Activated naive CD4-positive, alpha-beta T cell (primary cell): ENCODE measurements at places on chromosomes 3 and 15.
A peak's percentile ranks its signal among the peaks of the same experiment; 100 is the strongest.

DNA sequence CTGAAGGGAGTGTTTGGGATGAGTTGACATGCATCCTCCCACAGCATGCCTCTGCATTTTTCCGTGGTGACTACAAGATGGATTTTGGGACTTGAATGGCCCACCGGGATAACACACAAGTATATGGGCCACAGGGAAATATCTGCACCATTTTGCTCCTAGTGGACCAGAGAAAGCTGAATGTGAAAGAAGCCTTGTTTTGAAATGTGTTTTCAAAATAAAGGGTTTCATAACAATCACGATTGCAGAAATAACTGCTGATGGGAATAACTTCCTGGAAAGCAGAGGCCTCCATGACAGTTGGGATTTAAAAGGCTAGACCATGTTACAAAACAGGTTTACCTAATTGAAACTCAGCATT, 77.5 kb upstream of the PRR23C start:
- DNase-seq: no peak

- no peak for DNase-seq
These were observed 195.6 kb downstream of the XXYLT1 start for GRCh38 chr3:195075199-195075940.

DNA sequence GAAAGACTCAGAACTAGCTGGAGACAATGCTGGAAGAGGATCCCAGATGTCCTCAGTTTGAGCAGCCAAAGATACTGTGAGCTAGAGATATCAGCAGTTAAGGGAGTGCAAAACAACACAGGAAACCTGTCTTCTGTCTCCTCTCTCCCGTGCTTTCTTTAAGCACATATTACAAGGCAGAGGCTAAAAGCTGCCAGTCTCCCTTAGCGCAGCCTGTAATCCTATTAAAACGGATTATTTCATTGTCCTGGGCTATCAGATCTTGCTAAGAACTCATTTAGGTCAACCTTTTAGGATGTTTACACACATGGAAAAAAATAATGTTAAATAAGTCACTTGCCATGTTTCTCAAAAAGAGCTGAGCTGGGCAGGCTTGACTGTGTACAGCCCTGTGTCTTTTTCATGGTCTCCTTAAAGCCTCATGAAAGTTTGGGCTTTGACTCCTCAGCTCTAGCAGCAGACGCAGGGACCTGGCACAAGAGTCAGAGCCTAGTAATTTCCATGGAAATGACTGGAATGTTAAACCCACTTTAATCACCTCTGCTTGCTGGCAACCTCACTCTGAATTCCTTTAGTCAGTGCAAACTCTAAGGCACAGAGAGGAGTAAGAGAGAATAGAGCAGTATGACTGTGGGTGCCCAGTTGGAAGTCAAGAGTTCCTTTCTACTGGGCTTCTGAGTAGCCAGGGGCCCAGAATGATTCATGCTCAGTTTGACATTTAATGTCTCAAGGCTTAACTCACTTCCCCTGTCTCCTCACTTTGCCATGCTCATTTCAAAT, 491.9 kb downstream of the NTRK3 start:
- DNase-seq: no peak

DNA sequence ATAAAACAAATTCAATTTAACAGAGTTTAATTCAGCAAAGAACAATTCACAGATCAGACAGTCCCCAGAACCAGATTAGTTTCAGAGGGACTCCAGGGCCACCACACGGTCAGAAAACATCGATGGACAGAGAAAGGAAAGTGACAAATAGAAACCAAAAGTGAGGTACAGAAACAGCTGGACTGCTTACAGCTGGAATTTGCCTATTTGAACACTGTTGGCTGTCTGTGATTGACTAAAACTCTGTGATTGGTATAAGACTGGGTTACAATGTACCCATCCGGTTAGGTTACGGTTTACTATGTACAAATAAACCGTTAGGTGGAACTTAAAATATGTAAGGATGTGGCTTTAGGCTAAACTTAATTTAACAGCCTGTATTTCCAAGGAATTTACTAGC, 30.3 kb downstream of the MOBP start:
- no peak for DNase-seq

DNA sequence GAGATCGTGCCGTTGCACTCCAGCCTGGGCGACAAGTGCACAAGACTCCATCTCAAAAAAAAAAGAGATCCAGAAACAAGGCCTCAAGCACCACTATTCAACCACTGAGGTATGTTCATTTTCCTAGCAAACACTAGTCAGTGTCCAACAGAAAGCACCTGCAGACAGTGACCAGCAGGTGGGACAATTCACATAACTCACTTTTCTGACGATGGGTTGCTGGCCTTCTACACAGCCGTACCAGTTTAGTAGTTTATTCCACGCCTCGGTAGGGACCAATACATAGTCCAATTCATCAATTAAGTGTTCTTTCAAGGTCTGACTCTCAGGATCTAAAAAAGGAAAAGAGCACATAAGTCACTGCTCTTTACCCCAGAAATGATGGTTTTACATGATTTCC, 12.4 kb downstream of the USP4 start:
- no peak for DNase-seq

DNA sequence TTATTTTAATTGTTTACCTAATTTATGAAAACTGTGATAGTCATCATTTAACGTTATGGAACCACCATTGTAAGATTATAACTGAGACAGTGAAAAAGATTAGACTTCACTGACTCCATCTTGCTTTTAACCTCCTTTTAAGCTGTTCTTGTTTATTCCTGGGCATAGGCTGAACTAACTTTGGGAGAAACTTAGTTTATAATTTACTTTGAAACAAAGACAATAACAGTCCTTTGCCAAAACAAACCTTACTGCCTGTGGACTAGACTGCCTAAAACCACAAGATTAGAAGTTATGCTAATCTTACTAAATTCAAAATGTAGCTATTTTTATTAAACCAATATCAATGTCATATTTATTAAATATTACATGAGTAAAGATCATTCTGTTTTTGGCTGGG, 44.3 kb upstream of the TMEM45A start:
- no peak for DNase-seq

GRCh38 chr3:17151598-17152373, 267.0 kb downstream of the PLCL2 start:
- peak; percentile 29 for DNase-seq

DNA sequence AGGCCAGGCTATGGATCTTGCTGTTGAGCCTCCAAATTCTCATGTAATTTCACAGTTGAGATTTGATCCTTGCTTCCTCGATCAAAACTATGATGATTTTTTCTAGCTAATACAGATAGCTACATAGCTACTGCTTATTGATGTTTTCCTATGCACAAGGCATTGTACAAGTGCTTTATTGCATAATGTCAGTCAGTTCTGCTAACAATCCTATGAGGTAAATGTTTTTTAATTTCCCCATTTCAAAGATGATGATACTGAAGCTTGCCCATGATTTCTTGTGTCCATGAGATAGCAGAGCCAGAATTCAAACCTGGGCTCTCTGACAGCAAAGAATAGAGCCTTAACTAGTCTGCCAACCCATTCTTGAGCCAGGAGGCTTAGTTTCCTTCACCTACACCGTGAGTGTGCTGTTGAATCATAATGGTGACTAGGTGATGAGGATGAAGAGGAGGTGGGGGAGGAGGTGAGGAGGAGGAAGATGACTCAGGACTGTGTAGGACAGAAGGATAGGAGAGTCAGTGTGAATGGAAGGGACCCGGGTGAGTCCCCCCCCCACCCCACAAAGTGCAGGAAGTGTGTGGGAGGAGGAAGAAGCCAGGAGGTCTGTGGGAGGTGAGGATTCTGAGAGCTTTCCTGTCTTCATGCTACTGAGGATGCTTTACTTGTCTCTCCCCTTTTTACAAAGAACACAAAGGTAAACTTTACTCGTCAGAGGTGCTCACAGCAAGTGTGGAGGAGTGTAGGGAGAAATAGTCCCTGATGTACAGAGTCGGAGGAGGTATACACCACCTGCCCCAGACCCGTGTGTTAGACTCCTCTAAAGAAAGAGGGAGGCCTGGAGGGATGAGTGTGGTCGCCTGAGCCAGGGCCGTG, 3.6 kb downstream of the TAGLN3 start:
- DNase-seq: no peak

- no peak for DNase-seq
These were observed 8.0 kb upstream of the MESP2 start for GRCh38 chr15:89768071-89768500.

GRCh38 chr3:61008153-61008997, 242.9 kb downstream of the FHIT start:
- no peak for DNase-seq

- DNase-seq: no peak
These were observed 16.4 kb upstream of the GNAT1 start for GRCh38 chr3:50174947-50175524.

- no peak for DNase-seq
These were observed 26.1 kb downstream of the TGFBR2 start for GRCh38 chr3:30632521-30632920.

DNA sequence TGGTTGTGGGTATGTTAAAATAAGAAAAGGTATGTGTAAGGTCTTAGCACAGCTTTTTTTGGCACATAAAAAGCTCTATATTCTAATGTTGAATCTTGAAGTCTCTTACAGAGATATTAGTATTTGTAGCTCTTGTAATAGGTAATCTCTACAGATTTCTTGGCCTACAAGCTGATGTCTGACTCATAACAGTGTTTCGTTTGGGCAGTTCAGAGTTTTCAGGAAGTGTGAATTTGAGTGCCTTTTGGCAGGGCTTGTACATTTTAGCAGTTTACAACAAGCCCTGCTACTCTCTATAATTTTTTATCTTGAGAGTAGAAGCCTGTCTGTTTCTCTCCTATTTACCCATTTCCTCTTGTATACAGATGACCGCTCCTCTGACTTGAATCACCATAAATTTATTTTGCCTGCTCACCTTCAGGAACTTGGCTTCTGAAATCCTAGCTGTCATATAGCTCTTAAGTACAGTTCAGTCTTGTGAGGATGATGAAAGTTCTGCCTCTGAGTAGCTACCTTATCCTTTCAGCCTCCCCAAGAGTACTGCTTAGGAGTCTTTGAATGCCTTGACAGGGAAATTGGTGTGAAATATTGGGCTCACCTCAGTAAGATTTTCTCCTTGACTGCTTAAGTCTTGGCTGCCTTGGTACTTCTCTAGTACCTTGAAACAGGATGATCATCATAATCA, 419.9 kb upstream of the RARB start:
- DNase-seq: no peak

- no peak for DNase-seq
These were observed 45.4 kb upstream of the PLXNA1 start for GRCh38 chr3:126937533-126937932.

GRCh38 chr15:93118904-93119303, 29.9 kb upstream of the RGMA start:
- no peak for DNase-seq

DNA sequence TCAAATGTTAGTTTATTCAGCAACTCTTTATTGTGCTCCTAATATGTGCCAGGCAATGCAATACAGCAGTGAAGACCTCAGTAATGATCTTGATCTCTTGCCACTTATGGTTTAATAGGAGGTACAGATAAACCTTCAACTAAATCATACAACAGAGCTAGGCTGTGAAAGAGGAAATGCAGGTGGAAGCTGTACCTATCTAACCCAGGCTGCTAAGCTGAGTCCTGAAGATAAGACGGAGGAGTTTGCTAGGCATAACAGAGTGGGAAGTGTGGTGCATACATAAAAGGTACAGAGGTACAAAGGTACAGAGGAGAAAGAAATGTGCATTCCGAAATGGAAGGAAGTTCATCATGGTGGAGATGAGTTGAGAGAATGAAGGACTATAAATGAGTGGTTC, 35.0 kb downstream of the KBTBD8 start:
- no peak for DNase-seq

GRCh38 chr3:38731522-38731921, 82.0 kb upstream of the SCN5A start:
- no peak for DNase-seq

- no peak for DNase-seq
These were observed 8.1 kb downstream of the MRPL3 start for GRCh38 chr3:131494706-131495105.

- no peak for DNase-seq
These were observed 140.9 kb downstream of the NLGN1 start for GRCh38 chr3:173538410-173538809.

GRCh38 chr3:30289324-30289723, 317.1 kb upstream of the TGFBR2 start:
- no peak for DNase-seq

DNA sequence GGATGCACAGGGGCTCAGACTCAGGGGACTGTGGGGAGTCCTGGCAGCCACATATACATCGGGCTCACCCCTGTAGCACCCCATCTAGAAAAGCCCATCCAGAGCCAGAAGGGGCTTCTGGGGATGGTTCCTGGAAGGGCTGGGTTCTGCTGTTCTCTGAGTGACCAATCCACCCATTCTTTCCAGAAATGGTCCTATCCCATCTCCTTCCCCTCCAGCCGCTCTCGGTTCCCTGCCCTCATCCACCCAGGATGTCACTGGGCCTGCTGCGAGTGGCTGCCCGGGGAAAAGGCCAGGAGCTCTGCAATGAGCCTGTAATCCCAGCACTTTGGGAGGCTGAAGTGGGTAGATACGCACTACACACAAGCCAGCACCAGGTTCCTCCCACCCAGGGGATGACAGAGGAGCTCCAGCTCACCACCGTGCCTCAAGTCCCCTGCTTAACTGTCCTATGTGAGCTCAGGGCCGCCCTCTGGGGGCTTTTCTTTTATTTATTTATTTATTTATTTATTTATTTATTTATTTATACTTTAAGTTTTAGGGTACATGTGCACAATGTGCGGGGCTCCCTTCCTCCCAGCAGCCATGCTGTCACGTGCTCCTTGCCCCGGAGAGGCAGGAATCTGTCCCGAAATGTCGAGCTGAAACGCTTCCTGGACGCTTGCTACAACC, 13.6 kb upstream of the CSK start:
- DNase-seq: no peak

- no peak for DNase-seq
These were observed 413.6 kb upstream of the ARL6 start for GRCh38 chr3:97350971-97351370.

GRCh38 chr15:85541744-85542143, 161.3 kb downstream of the AKAP13 start:
- no peak for DNase-seq

DNA sequence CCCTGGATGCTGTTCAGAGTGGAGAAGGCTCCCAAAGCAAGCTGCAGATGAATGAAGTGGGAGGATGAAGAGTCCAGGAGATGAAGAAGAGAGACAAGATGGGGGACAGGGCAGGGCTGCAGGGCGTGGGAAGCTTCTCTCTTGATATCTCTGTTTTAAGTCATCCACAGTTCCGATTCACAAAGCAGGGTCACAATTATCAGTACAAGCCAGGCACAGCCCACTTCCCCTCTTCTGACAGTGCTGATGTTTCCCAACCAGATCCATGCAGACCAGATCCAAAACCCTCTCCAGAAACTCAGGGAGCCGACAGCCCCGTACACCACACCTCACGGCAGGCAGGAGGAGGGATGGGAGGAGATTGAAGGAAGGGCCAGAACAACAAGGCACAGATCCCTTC, 31.1 kb downstream of the NTRK3 start:
- DNase-seq: no peak

DNA sequence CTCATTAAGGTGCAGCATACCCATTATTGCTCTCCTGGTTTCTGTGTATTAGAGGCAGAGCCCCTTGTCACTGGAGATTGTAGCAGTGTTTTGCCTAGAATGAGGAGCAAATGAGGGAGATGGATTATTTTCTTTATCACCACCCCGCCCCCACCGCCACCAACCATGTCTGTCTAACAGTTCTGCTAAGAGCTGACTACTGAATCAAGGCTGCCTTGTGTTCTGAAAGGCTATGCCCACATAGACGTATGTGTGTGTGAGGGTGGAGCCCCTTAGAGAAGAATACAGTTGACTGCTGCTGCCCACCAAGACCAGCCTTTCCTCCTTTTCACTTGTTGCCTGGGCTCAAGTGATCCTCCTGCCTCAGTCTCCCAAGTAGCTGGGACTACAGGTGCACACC, 47.4 kb downstream of the RAD54L2 start:
- no peak for DNase-seq
